ENCODE measurements at places on chromosomes 16 and 17.

GRCh38 chr17:7317161-7317803 is 2.1 kb upstream of the GPS2 start:
- no peak for DNase-seq

DNA sequence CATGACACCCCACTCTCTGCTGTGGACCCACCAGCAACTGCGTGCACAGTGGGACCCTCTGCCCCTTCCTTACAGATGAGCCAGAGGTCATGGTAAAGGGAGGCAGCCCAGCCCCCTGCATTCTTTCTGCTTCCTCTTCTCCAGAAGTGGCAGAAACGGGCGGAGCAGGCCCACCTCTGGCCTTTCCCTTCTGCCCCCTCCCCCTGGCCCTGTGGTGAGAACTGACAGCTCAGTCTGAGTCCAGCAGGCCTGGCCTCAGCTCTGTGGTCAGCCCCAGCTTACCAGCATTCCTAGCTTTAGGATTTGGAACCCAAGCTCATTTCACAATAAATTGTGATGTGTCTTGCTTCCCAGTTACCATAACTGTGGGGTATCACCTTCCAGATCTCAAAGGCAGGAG is 4.8 kb upstream of the ANKRD11 start:
- DNase-seq: no peak

DNA sequence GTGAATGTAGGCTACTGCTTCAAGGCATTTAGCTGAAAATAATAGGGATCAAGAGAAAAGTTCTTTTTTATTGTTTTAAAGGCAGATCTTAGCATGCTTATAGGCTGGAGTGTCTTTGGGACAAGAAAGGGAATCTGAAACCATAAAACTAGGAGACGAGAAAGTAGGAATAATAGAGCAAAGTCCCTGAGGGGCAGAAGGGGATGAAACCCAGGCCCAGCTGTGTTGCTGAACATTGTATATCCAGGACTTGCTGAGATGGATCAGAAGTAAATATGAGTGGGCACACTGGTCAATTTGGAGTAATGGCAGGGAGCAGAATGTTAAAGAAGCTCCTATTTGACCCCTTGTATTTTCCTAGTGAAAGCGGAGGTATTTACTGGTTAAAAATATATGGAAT is 9.3 kb downstream of the ZNF689 start:
- no peak for DNase-seq

DNA sequence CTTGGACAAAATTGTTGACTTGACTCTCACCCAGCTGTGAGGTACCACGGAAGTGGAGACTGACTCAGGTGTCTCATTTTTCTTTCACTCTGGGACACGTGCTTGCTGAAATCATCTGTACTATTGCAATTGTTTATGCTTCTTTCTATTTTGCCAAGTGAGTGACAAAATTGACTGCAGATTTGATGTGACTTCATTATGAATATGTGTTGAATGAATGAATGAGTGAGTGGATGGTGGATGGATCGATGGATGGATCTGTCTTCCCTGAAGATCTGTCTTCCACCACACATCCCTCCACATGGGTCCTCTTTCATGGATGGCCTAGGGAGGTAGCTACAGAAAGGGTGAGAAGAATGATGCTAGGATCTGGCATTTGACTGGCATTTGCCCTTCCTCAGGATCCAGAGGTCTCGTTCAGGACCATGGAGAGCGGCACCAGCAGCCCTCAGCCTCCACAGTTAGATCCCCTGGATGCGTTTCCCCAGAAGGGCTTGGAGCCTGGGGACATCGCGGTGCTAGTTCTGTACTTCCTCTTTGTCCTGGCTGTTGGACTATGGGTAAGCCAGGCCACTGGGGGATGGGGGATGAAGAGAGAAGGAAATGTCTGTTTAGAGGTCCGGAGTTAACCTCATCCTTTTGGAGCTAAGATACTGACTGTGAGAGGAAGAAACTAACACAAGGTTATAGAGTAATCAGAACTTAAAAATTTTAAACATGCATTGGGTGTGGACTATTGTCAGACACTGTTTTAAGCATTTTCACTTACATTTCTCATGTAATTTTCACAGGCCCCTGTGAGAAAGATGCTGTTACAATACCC is 12.7 kb downstream of the SLC5A11 start:
- peak; percentile 13 for DNase-seq

DNA sequence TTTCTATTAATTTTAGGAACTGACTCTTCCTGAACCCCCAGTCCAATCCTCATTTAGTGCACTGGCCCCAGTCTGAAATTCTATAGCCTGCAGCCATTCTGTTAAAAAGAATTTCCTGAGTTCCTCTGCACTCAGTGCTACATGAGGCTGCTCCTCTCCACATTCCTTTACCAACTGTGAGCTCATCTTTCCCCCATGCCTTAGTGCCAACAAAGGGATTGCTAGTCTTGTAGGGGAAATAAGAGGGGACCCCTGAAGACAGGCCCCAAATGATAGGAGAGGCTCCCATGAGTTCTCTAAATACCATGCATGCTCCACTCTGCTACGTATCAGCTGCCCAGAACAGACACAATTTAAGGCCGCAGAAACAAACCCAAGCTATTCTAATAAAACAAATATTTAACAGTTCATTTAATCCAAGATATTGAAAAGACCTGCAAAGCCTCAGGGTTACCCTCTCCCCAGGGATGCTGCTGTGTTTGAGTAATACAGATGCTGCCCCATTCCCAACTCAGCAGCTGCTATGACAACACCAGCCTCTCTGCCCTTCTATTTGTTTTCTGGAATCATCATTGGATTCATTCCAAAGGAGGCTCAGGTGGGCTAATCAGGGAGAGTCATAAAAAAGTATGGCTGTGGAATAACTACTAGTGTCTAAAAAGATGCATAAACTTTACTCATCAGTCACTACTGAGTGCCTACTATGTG is 228.5 kb downstream of the TOX3 start:
- no peak for DNase-seq

DNA sequence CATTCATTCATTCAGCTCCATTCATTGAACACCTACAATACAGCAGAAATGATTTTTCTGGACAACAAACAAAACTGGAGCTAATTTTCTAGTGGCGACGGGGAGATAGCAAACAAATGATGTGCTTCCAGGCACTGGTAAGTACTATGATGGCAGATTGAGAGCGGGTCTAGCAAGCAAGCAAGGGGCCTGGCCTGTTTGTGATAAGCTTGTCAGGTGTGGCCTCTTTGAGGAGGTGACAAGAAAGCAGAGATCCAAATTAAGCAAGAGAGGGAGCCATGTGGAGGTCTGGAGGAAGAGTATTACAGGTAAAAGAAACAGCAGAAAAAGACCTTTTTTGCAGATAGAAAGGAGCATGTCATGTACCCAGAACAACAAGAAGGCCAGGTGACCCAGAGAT is 216.1 kb upstream of the CPHXL start:
- no peak for DNase-seq

GRCh38 chr16:77868052-77868451 is 79.7 kb downstream of the VAT1L start:
- DNase-seq: no peak

DNA sequence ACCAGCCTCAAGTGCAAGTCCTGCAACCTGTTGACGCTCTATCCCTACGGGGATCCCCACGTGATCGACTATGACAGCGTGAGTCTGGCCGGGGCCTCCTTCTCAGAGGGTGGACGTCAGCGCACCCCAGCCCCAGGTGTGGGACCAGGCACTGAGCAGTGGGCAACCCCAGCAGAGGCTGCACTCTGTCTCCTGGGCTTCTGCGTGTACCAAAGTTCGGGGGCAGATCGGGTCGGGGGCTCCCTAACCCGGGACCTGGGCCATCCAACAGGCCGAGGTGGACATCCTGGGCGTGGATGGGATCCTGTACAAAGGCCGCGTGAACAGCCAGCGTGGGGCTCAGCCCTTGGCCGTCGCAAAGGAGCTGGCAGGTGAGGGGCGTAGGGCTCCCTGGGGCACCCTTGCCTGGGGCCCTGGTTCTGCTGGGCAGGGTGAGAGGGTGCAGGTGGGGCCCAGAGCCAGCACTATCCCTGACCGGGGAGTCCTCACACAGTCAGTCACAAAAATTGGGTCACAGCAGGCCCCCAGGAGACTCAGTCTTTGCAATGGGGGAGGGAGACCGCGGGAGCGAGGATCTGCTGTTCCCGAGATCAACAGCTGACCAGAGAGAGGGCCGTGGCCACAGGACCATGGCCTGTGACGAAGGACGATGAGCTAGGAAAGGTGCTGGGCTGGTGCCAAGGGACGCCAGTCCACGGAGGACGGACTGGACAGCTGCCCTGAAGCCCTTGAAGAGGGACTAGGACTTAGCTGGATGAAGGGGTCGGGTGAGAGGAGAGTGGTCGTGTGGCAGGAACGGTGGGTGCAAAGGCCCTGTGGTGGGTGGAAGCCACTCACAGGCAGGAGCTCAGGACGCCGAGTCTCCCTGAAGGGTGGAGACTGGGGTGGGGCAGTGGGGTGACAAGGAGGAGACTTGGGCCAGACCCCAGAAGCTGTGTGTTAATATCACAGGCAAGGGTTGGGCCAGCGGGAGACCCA is 20.0 kb downstream of the UBALD1 start:
- DNase-seq: no peak

GRCh38 chr16:86862595-86863280 is 284.4 kb downstream of the FOXL1 start:
- no peak for DNase-seq

DNA sequence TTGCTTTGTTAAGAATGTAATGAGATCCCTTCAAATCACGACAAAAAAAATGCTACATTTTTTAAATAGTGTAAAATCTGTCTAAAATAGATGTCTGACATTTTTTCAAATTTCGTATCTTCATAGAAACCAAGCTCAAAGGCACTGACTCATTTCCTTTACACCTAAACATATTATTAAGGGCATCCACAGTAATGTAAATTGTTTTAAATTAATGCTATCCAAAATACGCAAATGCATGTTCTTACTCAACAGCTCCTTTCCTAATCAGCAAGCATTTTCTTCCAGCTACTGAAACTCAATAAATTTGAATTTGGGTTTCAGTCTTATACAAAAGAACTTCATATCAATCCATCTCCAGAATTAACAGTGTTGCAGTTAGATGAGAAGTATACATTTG is 4.3 kb downstream of the C16orf87 start:
- no peak for DNase-seq

DNA sequence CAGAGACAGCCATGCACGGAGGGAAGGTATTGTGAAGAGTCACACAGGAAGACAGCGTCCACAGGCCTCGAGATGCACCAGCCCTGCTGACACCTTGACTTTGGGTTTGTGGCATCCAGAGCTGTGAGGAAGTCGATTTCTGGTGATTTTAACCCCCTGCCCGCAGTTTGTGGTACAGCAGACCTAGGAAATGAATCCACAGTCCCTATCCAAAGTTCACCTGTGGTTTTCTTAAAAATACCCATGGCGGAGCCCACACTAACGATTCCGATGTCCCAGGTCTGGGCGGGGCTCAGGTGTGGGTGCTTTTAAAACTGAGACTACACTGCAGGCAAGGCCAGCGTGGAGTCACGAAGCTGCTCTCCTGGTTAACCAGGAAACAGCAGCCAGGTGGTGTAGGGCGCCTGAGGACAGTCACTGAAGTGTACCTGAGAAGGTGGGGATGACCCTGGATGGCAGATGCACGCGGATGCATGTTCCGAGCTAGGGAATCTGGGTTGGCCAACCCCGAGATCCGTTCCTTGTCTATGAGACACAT is 14.4 kb upstream of the MEAK7 start:
- peak; percentile 48 for DNase-seq

DNA sequence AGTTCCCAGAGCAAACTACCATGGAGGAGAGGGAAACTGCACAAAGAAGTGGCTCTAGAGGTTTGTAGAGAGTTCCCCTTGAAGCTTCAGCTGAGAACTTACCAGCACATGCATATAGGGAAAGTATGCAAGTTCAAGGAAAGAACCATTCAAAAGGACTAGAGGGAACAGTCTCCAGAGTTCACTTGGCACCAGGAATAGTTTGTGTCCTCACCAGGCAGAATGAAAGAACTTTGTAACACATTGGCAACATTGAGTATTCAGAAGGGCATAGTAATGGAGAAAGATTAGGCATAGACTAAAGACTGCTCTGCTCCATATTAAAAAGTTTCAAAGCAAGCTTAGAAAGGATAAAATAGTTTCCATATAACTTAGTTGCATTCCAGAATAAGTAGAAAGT is 155.4 kb upstream of the TOM1L1 start:
- no peak for DNase-seq

DNA sequence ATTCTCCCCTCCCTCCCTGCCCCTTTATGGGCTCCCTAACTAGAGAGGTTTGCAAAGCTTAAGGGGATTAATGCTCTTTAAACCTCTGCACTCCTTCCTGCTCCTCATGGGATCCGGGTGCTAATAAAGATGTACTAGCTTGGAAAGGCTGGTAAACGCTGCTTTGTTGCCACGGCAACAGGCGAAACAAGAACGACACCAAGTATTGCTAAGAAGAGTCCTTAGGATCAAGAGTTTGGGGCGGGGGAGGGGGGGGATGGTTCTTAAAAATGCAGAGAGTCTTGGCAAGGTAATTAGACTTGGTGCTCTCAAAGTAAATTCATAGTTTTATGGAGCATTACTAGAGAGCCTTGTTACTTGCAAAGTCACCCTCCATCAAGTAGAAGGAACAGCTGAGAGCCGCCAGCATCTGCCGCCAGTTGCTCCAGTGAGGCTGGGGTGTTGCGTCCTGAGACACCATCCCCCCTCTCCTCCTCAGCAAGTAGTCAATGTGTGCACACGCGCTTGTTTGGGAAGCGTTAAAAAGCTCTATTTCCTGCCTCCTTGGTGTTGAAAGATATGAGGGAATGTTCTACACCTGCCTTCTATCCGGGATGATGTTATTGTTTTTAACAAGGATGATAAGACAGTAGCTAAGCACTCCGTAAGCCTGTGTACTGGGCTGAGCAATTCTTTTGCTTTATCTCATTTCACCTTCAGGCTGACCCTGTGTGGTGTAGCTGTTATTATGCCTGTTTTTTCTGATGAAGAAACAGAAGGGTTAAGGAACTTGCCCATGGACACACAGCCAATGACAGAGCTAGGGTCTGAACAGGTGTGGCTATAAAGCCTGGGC is 190.9 kb downstream of the CCDC182 start:
- no peak for DNase-seq

DNA sequence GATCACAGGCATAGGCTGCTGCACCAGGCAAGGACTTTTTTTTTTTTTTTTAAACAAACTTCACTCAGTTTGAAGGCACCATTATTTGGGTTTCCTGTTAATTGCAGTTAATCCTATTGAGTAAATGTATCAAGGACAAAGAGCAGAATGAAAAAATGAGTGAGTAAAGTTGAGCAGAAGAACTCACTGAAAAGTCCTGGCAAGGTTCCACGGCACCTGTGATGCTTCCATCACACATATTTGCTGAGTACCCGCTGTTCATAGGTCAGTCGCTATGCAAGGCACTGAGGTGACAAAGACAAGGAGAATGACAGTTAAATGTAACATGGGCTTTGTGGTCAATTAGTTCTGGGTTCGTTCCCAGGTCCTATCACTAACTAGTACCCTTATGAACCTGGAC is 670.0 kb downstream of the MAF start:
- no peak for DNase-seq

DNA sequence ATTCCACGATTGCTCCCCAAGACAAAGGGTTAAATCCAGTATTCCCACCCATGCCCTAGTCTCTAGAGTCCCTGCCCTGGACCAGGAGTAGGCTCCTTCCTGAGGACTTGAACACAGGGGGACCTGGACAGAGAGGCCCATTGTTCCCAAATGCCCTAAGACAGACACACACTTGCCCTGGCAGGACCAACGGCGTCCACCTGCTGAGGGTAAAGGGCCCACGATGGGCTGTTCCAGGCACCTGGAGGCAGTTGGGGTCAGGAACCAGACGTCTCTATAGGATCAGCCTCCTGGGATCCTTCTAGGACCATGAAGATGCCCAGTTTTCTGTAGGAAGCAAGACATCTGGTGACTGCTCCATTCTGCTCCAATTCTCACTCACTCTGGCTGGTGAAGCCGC is 39.3 kb downstream of the TNFRSF13B start:
- no peak for DNase-seq

All from activated T-helper 1 cell treated with Interleukin-2 at 50 U/mL for 16 hours (primary cell).